Activated CD4-positive, alpha-beta memory T cell treated with anti-CD3 and anti-CD28 coated beads for 36 hours (primary cell): ENCODE measurements at places on chromosomes 7 and 10.

- no peak for DNase-seq
Observed at GRCh38 chr7:121344093-121344492, 15.3 kb downstream of the WNT16 start.

DNA sequence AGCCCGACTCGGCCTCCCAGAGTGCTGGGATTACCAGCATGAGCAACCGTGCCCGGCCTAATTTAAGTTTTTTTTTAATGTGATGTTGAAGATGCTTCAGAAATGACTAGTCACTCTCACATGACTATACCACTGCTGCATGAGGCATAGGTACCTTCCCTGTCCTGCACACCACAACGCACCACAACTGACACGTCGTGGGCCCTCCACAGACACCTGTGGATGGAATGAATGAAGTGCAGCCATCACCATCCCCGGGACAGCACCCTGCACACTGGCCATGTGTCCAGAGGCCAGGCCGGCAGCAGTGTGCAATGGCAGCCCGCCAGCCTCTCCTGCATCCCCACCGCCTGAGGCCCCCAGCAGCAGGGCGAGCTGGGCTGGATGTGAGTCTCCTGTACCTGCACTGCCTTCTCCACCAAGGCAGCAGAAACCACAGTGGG lies 55.1 kb downstream of the VOPP1 start:
- DNase-seq: peak; percentile 88

DNA sequence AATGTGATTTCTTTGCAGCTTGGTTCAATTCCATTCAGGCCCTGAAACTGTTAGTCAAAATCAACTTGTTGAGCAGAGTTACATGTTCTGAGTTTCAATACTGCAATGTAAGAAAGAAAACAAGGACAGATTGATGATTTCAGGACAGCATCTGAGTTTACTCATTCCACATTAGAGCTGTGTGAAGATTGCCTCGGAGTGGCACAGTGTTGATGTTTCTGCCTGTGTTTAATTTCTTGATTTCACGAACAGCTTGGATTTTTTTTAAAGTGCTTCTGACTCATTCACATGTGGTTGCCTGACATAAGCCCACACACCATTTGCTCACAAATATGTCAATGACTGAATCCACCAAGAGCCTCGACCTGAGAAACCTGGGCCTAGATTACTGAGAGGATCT lies 101.2 kb upstream of the PARD3 start:
- DNase-seq: peak; percentile 28

DNA sequence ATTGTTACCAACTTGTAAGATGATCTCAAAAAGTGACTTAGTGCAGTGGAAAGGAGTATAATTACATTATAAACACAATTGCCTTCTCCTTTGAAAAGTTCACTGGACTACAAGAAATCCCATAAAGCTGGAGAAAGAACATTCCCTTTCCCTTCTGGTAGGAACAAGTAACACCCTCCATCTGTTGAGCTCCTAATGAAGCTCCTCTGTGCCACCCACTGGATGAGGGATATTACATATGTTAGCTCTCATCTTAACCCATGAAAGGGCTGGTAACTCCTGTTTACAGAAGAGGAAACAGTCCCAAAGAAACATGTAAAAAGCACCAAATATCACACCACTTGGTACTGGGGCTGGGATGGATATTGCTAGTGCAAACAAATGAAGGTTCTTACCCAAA lies 8.1 kb downstream of the PGAM1 start:
- no peak for DNase-seq

DNA sequence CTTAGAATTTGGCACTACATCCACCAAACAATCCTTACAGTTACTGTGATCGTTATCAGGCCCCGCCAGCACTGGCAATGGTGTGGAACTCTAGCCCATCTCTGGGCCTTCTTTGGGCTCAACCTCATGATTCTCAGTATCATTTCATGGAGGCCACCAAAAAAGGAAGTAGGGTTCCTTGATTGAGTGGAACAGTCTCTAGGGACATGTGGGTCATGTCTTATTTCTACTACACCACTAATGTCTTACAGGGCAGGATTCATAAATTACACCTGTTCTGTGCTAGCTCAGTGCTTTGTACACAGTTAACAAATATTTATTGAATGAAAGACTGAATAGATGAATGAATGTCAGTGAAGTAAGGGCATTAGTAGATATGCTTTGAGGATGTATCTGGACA lies 53.9 kb downstream of the AP3M1 start:
- no peak for DNase-seq

- no peak for DNase-seq
Observed at GRCh38 chr7:137772316-137772715, 74.5 kb downstream of the DGKI start.

DNA sequence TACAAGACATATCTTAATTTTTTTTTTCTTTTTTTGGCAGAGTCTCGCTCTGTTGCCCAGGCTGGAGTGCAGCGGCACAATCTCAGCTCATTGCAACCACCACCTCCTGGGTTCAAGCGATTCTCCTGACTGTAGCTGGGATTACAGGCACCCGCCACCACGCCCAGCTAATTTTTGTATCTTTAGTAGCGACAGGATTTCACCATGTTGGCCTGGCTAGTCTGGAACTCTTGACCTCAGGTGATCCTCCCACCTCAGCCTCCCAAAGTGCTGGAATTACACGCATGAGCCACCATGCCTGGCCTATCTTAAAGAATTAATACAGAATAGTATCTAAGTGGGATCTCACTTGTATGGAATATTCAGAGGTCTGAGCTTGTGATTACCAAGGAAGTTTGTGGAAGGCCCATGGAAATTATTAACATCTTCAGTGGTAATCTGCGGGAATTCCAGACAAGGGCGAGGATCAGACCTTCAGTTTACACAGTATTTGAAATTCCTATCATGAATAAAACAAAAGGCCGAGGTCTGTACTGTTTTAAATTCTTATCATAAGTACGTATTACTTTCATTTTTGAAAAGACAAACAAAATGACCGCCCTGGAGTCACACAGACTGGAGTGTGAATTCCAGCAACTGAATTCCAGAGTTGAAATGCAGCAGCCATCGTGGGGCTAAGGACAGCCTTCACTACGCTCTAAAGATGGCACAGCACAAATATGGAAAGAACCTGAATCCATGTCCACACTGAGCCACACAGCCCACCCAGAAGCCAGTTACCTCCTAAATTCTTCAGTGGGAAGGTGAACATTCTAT lies 16.7 kb downstream of the GPRIN2 start:
- DNase-seq: peak; percentile 5

DNA sequence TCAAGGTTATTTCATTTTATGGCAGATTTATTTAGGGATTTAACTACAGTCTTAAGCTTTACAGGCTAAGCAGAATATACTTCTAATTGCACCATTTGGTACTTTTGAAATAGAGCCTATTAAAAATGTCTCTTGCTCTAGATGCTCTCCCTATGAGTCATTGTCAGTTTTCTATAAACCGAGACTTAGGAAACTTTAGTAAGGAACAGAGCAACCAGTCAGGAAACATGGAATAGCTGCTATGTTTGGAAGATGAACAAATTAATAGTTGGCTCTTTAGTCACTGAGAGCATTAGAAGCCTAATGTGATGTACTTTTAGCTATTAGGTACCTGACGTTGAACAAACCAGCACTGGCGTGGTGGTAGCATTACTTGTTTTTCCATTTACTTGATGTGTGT lies 35.3 kb downstream of the INPP5F start:
- DNase-seq: no peak

- DNase-seq: peak; percentile 93
Observed at GRCh38 chr7:130961128-130961601, 227.2 kb upstream of the KLF14 start.

DNA sequence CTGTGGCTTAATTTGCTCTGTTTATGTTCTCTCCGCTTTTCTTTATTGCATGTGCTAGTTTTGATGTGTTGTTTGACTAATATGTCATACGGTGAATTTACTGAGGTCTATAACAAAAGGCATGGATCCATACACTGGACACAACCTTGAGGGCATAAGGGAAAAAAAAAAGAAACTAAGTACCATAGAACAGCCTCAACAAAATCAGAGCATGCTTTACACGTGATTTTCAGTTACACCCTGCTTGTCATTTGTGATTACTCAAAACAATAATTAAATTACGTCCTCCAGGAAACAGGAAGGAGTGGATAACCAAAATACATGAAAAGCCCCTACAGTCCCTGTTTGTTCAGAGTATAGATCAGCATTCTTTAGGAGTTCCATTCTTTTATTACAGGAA lies 150.5 kb downstream of the CRPPA start:
- DNase-seq: no peak

DNA sequence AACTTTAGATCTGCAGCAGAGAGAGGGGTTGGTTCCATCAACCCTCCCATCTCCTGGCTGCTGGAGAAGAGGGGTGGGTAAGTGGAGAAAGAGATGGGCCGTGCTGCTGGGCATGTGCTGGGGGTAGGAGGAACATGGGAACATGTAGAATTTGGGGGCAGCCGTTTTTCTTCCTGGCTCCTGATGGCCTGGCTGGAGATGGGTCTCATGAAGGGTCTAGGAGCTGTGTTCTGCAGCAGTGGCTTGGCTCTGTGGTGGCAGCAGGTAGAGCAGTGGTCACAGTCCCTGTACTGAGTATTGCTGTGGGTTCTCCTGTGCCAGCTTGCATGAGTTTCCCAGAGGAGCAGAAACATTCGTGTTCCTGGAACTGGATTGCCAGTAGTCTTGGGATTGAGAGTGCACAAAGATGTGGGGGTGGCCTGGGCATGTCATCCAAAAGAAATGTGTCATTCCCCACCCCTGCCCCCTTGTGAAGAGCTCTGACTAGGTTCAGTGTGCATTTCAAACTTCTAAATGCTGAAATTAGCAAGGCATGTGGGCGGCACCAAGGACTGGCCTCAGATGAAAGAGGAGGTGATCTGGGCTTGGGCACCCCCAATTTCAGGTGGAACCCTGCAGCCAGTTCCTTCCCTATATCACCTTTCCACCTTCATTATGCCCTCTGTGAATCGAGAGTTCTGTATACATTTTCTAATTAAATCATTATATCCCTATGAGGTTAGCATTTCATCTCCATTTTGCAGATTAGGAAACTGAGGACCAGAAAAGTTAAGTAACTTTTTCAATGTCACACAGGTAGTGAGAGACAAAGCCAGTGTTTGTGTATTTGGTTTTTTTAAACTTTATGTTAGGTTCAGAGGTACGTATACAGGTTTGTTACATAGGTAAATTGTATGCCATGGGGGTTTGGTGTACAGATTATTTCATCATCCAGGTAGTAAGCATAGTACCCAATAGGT lies 2.1 kb downstream of the CHST3 start:
- no peak for DNase-seq

DNA sequence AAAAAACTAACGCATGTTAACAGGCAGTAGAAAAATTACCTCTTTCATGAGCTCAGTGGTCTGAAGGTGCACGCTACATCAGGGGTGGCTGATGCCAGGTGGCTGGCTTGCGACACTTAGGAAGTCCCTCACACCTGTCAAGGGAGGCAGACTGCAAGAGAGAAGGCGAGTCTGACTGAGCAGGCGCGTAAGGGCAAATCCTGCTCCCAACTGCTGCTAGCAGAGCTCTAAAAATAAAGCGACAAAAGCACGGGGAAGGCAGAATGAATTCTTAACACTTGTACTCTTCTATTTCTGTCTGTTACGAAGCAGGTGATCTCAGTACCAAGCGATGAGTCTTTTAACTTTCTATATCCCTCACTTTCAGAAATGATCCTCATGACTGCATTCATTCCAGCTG lies 33.1 kb downstream of the CACNA2D1 start:
- DNase-seq: no peak

- no peak for DNase-seq
Observed at GRCh38 chr7:149819961-149820340, 18.2 kb upstream of the ZNF862 start.

- DNase-seq: no peak
Observed at GRCh38 chr10:91708174-91708861, 75.4 kb upstream of the PPP1R3C start.

GRCh38 chr10:34029455-34029854 lies 695.0 kb upstream of the NRP1 start:
- no peak for DNase-seq

DNA sequence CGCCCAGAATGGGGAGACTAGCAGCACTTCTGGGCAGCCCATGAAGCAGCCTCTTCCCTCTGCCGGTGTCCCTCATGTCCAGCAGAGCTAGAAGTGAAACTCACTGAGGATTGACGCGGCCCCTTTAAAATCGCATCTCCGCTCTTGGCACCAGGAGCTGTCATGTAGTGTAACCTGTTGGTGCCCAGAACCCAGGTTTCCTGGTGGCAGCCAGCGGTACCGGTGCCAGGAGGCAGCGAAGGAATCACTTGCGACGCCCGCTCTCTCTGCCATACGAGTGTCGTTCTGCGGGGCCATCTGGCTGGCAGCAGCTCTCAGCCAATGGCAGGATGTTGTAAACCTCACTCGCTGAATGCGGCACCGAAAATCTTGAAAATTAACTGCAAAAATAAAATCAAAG lies 82.7 kb downstream of the CUX1 start:
- DNase-seq: no peak

GRCh38 chr7:92737706-92738105 lies 98.7 kb downstream of the CDK6 start:
- no peak for DNase-seq

DNA sequence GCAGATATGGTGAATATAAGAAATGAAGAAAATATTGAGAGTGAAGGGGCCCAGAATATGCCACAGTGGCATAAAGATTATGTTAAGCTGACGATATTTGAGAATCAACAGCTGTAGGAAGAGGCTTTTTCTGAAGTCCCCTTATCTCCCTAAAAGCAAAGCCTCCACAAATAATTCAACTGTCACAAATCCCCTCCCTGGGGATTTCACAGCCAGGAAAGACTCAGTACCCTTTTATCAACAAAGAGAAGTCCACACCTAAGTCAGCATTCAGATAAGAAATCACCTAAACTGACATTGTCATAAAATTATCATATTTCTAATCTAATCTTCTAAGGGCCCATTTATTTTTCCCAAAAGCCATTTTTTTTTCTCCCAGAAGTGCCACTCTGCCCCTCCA lies 284.9 kb upstream of the VWC2 start:
- DNase-seq: no peak

GRCh38 chr7:142855756-142856564 lies 1.1 kb downstream of the EPHB6 start:
- no peak for DNase-seq

DNA sequence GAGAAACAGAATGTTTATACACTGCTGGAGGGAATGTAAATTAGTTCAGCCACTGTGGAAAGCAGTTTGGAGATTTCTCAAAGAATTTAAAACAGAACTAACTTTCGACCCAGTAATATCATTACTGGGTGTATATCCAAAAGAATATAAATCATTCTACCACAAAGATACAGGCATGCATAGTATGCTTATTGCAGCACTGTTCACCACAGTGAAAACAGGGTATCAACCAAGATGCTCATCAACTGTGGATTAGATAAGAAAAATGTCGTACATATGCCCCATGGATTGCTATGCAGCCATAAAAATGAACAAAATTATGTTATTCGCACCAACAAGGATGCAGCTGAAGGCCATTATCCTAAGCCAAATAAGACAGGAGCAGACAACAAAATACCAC lies 343.1 kb upstream of the KCND2 start:
- no peak for DNase-seq

GRCh38 chr10:12614177-12614995 lies 265.0 kb downstream of the CAMK1D start:
- DNase-seq: no peak
